ENCODE measurements at places on chromosomes 3 and 15.

GRCh38 chr15:61481886-61482285 is 252.8 kb upstream of the RORA start:
- H3K36me3 ChIP-seq: no peaks in the 10 kb centered on the region
- no peak for DNase-seq
- no peak overlapping the region for H3K4me3 ChIP-seq
- H3K27ac ChIP-seq: no peak overlapping the region
- H3K4me1 ChIP-seq: no peaks in the 10 kb centered on the region

- H3K36me3 ChIP-seq: no peaks in the 10 kb centered on the region
- peaks cover 8% of the 10 kb centered on the region for H3K4me1 ChIP-seq
- no peak overlapping the region for H3K27ac ChIP-seq
- DNase-seq: no peak
Observed at GRCh38 chr15:75725719-75726607, 13.3 kb upstream of the CSPG4 start.

- no peaks in the 10 kb centered on the region for H3K36me3 ChIP-seq
- H3K4me1 ChIP-seq: no peaks in the 10 kb centered on the region
- DNase-seq: no peak
- H3K27me3 ChIP-seq: no peaks in the 10 kb centered on the region
- H3K4me3 ChIP-seq: no peak overlapping the region
Observed at GRCh38 chr3:105731686-105732085, 137.1 kb downstream of the CBLB start.

- H3K4me3 ChIP-seq: no peak overlapping the region
- no peak overlapping the region for H3K27ac ChIP-seq
- no peak for DNase-seq
- H3K4me1 ChIP-seq: no peaks in the 10 kb centered on the region
- H3K36me3 ChIP-seq: no peaks in the 10 kb centered on the region
- no peaks in the 10 kb centered on the region for H3K27me3 ChIP-seq
Observed at GRCh38 chr3:86634361-86634760, 356.6 kb downstream of the VGLL3 start.

GRCh38 chr3:135994708-135995337 is 29.3 kb downstream of the PPP2R3A start:
- no peak overlapping the region for H3K27ac ChIP-seq
- H3K4me3 ChIP-seq: no peak overlapping the region
- DNase-seq: no peak
- no peaks in the 10 kb centered on the region for H3K27me3 ChIP-seq
- no peaks in the 10 kb centered on the region for H3K36me3 ChIP-seq

GRCh38 chr15:40330368-40330836 is 6.9 kb downstream of the INAFM2 start:
- peaks cover 9% of the 10 kb centered on the region for H3K36me3 ChIP-seq
- H3K4me1 ChIP-seq: peaks cover 8% of the 10 kb centered on the region
- no peaks in the 10 kb centered on the region for H3K27me3 ChIP-seq
- no peak overlapping the region for H3K4me3 ChIP-seq

GRCh38 chr15:93043621-93044300 is 45.2 kb downstream of the RGMA start:
- H3K4me3 ChIP-seq: no peak overlapping the region
- H3K4me1 ChIP-seq: no peaks in the 10 kb centered on the region
- H3K36me3 ChIP-seq: no peaks in the 10 kb centered on the region

DNA sequence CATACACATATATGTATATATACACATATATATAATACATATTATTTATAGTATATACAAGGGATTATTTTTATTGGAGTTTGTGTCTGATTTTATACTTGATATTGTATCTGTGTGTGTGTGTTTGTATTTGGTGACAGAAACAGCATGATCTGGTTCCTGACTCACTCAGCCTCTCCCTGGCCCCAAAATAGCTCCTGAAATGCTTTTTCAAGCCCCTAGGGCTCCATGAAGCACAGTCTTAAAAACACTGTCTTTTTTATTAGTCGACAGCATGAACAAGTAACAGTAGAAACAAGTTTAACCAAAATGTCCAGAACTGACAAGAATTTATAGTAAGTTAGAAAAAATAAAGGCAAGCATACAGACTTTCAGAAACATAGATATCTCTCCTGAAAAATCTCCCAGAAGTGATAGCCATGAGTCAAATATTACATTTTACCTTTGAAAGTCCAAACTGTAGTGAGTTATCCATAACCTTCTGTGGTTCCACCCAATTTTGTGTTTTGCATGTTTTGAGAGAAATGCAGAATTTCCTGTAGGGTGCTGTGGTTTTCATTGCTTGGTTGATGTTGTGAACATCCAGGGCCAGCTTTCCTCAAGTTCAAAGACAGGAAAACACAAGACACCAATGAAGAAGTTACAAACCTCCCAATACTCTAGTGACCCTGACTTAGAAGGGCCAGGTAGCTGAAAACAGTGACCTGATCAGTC is 98.5 kb upstream of the CCDC80 start:
- H3K36me3 ChIP-seq: no peaks in the 10 kb centered on the region
- DNase-seq: peak; percentile 45
- H3K27me3 ChIP-seq: no peaks in the 10 kb centered on the region
- H3K4me3 ChIP-seq: no peak overlapping the region

GRCh38 chr15:93072411-93073394 is 16.3 kb downstream of the RGMA start:
- peak; percentile 58 for DNase-seq
- H3K36me3 ChIP-seq: no peaks in the 10 kb centered on the region
- H3K4me3 ChIP-seq: peak overlapping the region; percentile 45
- peaks cover 16% of the 10 kb centered on the region for H3K27me3 ChIP-seq
- no peaks in the 10 kb centered on the region for H3K4me1 ChIP-seq

DNA sequence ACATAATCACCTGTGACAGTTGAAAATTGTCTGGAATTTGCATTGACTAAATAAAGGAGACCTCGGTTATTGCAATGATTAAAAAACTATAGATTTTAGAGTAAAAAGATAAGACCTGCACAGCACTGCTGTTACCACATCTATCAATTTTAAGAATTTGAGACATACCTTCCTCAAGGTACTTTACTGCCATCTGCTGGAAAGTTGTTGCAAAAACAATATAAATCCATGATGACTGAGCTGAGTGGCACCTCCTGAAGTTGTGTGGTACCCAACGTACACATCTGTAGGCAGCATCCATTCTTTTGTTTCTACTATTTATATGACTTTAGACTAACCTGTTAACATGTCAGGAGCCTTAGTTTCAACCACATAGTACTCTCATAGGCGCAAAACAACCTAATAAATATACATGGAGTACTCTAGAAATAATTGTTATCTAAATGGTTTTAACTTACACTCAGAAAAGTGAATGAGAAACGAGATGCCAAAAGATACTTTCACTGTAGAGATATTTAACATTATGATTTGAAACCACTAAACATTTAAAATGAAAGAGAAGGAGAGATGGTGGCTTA is 106.7 kb downstream of the GHSR start:
- H3K27me3 ChIP-seq: no peaks in the 10 kb centered on the region
- no peak overlapping the region for H3K27ac ChIP-seq
- peaks cover 17% of the 10 kb centered on the region for H3K36me3 ChIP-seq
- no peaks in the 10 kb centered on the region for H3K4me1 ChIP-seq
- DNase-seq: peak; percentile 57
